ENCODE measurements at places on chromosomes 2 and 18.

- no peak for DNase-seq
- no peaks in the 10 kb centered on the region for H3K4me1 ChIP-seq
- no peaks in the 10 kb centered on the region for H3K27me3 ChIP-seq
Measured at GRCh38 chr2:207734264-207734635, 22.8 kb downstream of the CCNYL1 start.

DNA sequence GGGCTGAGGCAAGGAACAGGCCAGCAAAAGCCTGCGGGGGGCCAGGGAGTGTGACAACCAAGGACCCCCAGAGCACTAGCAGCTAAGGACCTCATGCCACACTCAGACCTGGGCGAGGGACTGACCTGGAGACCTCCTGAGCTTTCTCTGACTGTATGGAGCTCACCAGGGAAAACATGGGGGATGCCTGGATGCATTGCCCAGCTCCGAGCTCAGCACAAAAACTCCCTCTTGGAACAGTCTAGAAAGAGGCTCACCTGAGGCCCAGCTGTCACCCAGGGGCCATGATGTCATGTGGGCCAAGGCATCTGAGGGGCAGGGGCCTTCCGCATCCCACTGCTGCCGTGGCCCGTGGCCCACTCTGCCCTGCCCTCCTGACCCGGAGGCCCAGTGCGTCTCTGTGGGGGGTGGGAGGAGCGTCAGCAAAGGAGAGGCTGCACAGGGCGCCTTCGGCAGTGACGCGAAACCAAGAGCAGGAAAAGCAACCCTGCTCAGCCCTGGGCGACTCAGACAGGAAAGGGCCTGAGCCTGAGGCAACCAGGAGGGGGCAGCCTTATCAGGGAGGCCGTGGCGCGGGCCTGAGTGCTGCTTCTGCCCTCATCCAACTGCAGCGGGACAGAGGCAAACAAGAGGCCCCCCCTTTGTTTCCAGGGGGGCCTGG is 57.3 kb upstream of the ALPP start:
- no peaks in the 10 kb centered on the region for H3K36me3 ChIP-seq
- H3K4me1 ChIP-seq: peaks cover 16% of the 10 kb centered on the region
- H3K27ac ChIP-seq: no peak overlapping the region
- H3K4me3 ChIP-seq: no peak overlapping the region
- H3K27me3 ChIP-seq: no peaks in the 10 kb centered on the region

DNA sequence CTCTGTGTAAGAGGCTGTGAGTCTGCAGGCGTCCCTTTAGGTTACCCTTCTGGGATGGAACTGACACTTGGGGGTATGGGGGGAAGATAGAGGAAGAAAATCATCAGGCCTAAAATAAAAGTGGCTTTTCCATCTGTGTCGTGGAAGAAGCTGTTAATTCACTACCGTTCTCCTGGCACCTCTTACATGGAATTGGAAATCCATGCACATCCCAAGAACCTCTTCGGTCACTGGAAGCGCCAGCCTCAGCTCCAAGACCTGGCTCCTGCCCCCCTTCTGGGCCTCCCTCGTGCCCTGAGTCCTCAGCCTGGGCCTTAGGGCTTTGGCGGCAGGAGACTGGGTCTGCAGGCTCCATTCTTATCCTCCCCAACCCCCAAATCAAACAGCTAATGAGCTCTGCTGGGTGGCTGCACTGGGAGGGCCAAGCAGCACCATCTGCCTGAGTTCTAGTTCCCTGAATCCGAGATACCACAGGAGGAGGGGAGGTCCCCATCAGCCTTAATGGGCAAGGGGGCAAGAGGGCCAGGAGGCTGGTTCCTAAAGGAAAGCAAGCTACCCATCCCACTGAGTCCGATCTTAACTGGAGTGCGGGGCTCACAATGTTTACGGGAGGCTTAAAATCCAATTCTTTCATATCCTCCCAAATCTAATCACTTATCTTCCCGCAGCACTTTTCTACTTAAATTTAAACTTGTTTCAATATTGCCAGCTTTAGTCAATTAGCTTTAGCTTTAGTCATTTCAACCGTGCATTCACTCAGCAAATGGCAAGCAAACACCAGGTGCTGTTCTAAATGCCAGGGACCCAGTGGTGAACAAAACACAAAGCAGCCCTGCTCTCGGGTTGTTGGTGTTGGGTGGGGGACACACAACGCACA is 52.8 kb downstream of the FAM178B start:
- no peak overlapping the region for H3K4me3 ChIP-seq
- H3K4me1 ChIP-seq: peaks cover 8% of the 10 kb centered on the region
- no peak for DNase-seq
- no peak overlapping the region for H3K27ac ChIP-seq

GRCh38 chr2:174771631-174772471 is 7.6 kb upstream of the CHRNA1 start:
- peak; percentile 77 for DNase-seq
- peak overlapping the region; percentile 24 for H3K4me3 ChIP-seq
- no peaks in the 10 kb centered on the region for H3K27me3 ChIP-seq
- H3K27ac ChIP-seq: peak overlapping the region; percentile 26

DNA sequence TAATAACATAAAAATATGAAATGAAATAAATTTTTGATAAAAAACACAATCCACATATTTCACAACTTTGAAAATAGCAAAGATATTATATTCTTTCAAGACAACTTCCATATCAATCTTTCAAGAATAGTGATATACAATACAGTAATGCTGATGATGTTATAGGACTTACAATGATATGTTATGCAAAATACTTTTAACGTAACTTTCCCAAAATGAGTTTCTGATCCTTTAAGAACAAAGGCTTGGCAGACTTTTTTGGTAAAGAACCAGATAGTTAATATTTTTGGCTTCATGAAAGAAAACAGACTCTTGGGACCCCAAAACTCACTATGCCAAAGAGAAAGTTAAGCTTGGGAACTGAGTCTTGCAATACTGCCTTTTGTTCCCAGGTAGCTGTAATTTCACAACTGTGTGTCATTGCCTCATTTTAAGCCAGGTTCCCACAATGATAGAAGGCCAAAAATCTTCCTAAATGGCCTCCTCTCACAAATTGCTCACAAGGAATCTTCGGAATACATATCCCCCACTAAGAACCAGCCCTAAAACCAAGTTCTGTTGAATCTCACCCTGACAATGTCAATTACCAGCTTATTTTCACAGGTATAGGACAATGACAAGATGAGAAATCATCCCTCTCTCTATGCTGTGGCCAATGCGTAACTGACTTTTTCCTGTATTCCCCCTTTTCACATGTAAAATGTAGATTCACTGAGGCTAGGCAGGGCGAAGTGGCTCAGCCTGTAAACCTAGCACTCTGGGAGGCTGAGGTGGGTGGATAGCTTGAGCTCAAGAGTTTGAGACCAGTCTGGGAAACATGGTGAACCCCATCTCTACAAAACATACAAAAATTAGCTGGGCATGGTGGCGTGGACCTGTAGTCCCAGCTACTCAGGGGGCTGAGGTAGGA is 54.8 kb upstream of the STRN start:
- peaks cover 27% of the 10 kb centered on the region for H3K36me3 ChIP-seq
- peaks cover 17% of the 10 kb centered on the region for H3K4me1 ChIP-seq
- H3K4me3 ChIP-seq: no peak overlapping the region
- no peak for DNase-seq
- H3K27ac ChIP-seq: peak overlapping the region; percentile 86

- H3K4me1 ChIP-seq: peaks cover 14% of the 10 kb centered on the region
- no peaks in the 10 kb centered on the region for H3K36me3 ChIP-seq
- H3K4me3 ChIP-seq: no peak overlapping the region
Measured at GRCh38 chr18:74489676-74490075, 6.5 kb upstream of the CNDP2 start.

DNA sequence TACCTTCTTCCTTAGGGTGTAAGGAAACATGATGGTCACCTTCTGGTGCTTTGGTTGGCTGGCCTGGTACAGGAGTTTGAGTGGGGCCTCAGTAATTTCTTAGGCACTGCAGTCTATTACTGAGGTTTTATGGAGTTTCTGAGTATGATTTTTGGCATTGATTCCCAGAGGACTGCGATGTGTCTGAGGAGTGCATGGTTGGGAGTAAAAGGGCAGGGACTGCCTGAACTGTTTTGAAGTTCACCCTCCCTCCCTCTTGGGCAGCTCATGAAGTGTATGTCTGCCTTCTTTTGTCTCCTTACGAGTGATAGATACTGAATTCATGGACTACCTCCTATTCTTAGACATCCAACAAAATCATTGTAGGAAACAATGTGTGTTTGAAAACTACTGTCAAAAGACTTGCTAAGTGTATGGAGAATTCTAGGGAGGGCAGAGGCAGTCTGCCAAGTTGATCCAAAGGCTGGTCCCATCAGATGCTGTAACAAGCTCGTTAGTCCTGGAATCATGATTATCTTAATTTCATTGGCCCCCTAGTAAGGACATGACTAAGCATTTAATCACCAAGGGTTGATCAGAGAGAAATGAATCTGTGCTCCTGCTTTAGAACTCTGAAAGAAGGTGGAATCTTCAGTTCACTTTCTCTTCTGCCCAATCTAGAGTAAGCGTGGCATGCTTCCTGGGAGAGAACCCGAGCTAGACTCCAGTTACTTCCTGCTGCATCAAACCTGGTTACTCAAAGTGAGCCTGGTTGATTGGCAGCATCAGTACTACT is 26.5 kb downstream of the LYPD6B start:
- peak overlapping the region; percentile 86 for H3K27ac ChIP-seq
- DNase-seq: no peak
- H3K27me3 ChIP-seq: no peaks in the 10 kb centered on the region
- H3K4me1 ChIP-seq: peaks cover 53% of the 10 kb centered on the region
- no peaks in the 10 kb centered on the region for H3K36me3 ChIP-seq

DNA sequence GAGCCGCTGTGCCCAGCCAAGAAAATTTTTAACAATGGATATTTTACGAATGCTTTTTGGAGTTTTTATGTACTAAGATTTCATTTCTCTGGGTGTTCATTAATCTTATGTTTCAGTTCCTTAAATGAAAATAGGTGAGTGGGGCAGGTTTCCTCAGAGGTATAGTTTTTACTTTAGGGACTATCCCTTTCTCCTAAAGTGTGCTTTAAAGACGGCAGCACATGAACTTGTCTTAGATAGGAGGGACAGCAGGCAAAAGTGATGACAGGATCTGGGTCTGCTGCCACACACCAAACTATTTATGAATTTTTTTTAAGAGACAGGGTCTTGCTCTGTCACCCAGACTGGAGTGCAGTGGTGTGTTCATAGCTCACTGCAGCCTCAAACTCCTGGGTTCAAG is 8.0 kb upstream of the REL start:
- no peak for DNase-seq
- H3K27ac ChIP-seq: no peak overlapping the region
- H3K4me3 ChIP-seq: no peak overlapping the region
- no peaks in the 10 kb centered on the region for H3K36me3 ChIP-seq
- H3K4me1 ChIP-seq: no peaks in the 10 kb centered on the region

DNA sequence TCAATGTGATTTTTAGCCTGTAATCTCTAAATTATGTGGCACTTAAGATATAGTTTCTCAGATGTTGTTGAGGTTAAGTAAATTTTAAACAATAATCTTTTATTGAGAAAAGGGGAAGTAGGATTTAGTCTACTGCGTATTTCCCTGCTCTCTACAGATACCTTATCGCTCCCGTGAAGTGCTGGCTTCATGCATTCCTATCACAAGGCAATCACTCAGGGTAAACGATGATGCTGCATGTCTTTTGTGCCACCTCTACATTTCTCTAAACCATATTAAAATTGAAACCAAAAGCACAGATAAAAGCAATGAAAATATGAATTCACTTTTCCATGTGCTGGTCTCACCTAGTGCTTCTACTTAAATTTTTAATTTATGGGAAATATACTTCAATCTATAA is 14.4 kb upstream of the RPE start:
- DNase-seq: no peak
- H3K27me3 ChIP-seq: peaks cover 48% of the 10 kb centered on the region

- no peak overlapping the region for H3K4me3 ChIP-seq
- DNase-seq: no peak
- peaks cover 5% of the 10 kb centered on the region for H3K27me3 ChIP-seq
- H3K36me3 ChIP-seq: peaks cover 3% of the 10 kb centered on the region
- no peaks in the 10 kb centered on the region for H3K4me1 ChIP-seq
Measured at GRCh38 chr18:46310258-46310657, 206.1 kb downstream of the HAUS1 start.

GRCh38 chr2:187642498-187642897 is 88.3 kb upstream of the TFPI start:
- peaks cover 19% of the 10 kb centered on the region for H3K4me1 ChIP-seq
- no peaks in the 10 kb centered on the region for H3K27me3 ChIP-seq
- DNase-seq: no peak
- no peak overlapping the region for H3K27ac ChIP-seq
- no peak overlapping the region for H3K4me3 ChIP-seq

DNA sequence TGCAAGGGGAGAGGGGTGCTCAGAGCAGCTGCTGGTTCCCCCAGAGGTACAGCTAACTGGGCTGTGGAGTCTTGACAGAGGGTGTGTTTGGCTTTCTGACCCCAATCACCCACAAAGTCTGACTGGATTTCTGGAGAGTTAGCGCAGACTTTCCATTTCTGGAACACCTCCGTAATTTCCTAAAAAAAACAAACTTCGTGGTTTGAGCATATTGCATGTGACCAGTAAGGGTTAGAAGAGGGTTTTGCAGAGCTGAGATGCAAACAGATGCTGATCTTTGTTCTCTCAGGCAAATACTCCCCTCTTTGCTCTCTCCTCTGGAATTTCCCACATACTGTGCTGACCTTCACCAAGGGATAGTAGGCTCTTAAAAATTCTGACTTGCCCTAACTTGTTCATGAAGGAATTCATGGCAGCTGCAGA is 44.5 kb upstream of the TMEM247 start:
- H3K4me3 ChIP-seq: no peak overlapping the region
- DNase-seq: no peak

GRCh38 chr2:198127627-198128026 is 323.2 kb downstream of the PLCL1 start:
- no peak overlapping the region for H3K27ac ChIP-seq
- H3K27me3 ChIP-seq: peaks cover 36% of the 10 kb centered on the region
- H3K4me3 ChIP-seq: no peak overlapping the region

DNA sequence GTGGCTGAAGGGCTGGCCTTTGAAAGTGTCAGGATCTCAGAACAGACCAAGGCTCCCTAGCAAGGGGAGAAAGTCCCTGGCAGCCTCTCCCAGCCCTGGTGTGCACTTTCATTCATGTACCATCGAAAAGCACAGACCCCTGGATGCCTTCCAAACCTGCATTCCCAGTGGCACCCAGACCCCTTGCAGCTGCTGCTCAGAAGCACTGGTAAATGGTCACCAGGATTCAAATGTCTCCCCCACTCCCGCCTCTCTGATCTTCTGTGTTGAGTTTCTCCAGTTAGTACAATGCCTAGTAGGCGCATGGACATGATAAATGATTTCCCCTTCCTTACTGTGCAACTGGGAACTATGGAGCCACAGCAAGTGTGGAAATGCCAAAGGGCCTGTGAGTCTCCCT is 180.0 kb downstream of the GLI2 start:
- no peaks in the 10 kb centered on the region for H3K27me3 ChIP-seq
- no peaks in the 10 kb centered on the region for H3K36me3 ChIP-seq
- H3K4me3 ChIP-seq: no peak overlapping the region

DNA sequence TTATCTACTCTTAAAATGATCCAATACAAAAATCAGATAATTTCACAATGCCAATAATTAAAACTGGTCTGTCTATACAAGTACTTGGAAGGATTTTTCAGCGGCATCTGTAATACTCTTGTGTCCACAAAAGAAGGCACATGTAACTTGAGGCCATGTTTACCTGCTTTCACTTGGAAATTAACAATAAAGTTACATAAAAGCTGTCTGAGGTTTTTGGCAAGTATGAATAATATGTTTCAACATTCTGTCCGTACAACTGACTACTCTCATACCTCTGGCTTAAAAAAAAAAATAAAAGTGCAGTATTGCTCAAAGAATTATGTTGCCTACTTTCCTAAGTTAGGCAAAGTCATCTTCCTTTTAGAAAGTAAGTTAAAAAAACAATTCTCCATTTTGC is 253.6 kb downstream of the NBAS start:
- H3K4me1 ChIP-seq: peaks cover 2% of the 10 kb centered on the region
- peaks cover 29% of the 10 kb centered on the region for H3K36me3 ChIP-seq
- H3K27ac ChIP-seq: no peak overlapping the region
- no peak for DNase-seq
- H3K4me3 ChIP-seq: no peak overlapping the region

Data from mesothelial cell of epicardium (in vitro differentiated cells).